ENCODE measurements at places on chromosomes 12 and 14.

DNA sequence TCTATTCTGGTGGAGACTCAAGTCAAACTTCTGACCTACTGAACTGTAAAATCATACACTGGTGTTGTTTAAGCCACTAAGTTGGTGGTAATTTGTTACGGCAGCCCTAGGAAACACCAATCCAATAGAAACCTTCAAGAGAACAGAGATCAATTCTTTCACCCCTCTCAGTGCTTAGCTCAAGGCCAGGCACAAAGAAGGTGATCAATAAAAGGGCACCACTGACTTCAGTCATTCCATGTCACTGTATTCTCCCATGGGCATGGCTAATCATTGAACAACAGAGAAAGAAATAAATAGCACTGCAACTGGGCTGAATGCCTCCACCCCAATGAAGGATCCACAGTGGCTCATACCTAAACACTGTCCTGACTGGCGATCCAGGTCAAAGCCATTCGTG, 7.3 kb downstream of the FBLN5 start:
- DNase-seq = no peak

GRCh38 chr12:113180333-113180732, 4.9 kb downstream of the DDX54 start:
- DNase-seq = no peak

DNA sequence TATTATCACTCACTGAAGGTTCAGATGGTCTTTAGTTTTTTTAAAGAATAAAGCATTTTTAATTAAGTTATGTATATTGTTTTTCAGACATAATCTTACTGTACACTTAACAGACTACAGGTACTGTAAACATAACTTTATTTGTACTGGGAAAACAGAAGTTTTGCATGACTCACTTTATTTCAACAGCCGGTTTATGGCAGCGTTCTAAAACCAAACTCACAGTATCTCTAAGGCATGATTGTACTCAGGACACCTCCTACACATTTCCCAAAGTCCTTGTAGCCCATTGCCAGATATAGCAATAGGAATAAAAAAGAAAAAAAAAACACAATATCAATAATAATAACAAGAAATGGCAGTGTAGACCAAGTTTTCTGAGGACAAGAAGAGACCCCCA, 1341.4 kb downstream of the FSCB start:
- no peak for DNase-seq

- DNase-seq = no peak
Measured at GRCh38 chr12:39070775-39071174, 165.4 kb upstream of the CPNE8 start.
